ENCODE measurements at places on chromosomes 4 and X.

- DNase-seq = peak; percentile 2
These were observed 54.0 kb upstream of the AMELX start for GRCh38 chrX:11239230-11239629.

DNA sequence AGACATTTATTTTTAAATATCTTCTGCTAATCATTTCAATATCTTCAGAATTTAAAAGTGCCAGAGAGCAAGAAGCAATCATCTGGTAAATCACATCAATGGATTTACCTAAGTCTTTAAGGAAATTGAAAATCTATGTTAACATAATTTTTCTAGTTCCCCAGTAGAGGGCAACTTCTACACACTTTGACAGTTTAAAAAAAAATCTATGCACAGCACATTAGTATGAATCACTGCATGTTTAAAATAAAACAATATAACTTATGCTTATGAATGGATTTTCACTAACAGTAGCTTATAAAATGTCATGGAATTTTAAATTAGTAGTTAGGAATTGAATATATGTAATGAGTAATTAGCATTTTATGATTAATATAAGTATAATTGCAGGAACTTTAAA is 126.5 kb downstream of the REELD1 start:
- no peak for DNase-seq

GRCh38 chrX:19866626-19867410 is 20.6 kb downstream of the SH3KBP1 start:
- no peak for DNase-seq

DNA sequence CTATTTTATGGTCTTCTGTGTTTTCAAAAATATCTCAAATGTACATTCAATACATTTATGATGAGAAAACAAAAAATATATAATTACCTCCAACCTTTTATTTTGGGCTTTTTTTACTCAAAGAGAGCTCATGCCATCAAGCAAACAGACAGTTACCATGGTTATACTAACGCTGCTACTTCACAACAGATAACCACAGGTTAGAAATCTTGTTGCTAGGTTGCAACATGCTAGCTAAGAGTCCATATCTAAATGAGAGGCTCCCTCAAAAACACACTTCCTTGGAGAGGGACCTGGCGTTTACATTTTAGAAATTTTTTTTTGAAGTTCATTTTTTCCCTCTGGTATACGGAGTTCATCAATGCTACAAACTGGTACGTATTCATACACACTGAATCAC is 44.3 kb downstream of the TBC1D9 start:
- no peak for DNase-seq

DNA sequence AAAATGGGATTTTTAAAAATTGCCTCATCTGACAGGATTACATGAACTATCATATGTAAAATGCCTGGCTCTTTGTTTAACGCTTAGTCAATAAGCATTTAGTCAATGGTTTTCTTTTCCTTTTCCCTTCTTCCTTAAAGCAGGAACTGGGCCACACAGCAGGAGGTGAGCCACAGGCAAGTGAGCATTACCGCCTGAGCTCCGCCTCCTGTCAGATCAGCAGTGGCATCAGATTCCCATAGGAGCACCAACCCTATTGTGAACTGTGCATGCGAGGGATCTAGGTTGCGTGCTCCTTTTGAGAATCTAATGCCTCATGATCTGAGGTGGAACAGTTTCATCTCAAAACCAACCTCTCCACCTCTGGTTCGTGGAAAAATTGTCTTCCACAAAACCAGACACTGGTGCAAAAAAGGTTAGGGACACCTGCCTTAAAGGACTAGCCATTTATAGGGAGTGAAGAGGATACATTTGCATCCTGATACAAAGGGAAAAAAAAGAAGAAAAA is 306.1 kb downstream of the FBXW7 start:
- DNase-seq = no peak

DNA sequence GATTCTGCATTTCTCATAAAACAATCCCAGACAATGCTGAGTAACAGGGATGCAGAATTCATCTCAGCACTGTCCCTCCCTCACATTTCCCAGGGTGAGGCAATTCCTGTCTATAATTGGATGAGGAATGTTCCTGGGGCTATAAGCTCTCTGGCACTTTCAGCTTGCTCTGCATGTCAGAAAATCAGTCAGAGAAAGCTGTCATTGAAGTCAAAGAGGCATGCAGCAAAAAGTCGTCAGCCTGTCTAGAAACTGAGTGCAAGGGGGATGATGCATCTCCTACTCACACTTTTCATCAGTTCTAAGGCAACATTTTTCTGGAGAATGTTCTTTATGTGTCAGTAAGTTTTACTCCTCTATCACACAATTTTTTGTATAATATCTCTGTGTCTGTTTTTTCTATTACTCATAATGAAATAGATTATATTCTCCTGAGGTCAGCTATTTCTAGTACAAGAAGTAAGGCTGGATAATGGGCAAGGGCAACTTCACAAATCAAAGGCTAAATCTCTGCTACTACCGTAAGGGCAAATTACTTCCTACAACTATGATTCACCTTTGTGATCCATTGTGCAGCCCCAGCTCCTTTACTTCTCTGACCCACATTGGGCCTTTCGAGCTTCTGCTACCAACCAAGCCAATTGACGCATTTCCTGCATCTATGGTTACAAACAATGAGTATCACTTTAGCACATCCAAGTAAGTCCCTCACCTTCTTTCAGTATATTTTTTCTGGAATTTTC is 56.0 kb downstream of the TASL start:
- peak; percentile 41 for DNase-seq

DNA sequence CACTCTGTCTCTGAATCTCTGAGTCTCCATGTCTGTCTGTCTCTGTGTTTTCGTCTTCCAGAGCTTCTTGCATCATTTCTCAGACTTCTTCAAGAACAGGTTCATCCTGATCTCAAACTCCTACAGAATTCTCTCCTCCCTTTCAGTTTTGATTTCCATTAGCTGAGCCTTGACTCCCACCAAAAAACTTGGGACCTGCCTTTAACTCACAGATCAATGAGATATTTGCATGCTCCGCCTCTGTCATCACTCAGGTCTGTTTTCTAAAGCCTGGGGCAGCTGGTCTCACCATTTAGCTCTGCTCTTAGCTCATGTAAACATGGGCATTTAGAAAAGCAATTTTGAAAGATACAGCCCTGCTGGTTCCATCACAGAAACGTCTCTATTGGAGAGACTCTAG is 8.6 kb downstream of the DAPP1 start:
- DNase-seq = no peak

DNA sequence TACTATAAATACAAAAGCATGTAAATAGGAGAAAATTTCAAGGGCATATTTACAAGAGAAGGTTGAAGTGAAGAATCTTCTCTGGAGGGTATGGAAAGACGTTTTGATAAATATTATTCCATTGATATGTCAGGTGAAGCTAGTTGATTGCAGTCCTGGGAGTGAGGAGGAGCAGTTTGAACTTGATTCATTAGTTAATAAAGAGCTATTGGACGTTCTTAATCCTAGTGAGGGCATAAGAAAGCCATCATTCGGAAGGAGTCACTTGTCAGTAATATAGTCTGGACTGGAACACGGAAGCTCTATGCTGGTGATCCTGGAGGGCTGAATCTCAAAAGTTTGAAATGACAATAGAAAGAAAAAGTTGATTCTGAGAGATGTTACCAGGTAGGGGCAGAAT is 455.1 kb downstream of the PACRGL start:
- DNase-seq = no peak

DNA sequence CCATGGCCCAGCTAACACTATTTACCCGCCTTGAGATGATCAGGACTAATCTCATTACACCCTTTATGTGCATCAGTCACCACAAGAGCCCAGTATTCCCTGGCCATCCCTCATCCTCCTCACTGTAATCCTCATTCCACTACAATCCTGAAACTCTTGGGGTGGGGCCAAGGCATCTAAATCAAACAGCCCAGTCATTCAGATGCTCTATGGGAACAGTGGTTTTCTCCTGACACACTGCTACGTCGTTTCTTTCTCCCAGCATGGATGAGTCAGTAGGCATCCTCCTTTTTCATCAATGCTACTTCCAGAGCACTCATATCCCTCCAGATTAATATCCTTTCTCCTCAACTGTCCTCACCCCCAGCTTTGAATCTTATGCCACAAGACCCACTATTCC is 5.6 kb downstream of the SDAD1 start:
- DNase-seq = peak; percentile 60

GRCh38 chr4:149211876-149212275 is 603.8 kb downstream of the IQCM start:
- peak; percentile 69 for DNase-seq

GRCh38 chrX:149877636-149878035 is 3.3 kb upstream of the MAGEA8 start:
- DNase-seq = no peak

DNA sequence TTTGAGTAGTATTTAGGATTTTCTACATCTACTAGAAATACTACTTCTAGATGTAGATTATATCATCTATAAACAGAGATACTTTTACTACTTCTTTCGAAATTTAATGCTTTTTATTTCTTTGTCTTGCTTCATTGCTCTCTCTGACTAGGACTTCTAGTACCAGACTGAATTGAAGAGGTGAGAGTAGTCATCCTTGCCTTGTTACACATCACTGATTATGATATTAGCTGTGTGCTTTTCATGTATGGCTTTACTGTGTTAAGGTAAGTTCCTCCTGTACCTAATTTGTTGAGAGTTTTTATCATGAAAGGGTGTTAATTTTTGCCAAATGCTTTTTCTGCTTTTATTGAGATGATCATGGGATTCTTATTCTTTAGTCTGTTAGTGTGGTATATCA is 19.6 kb upstream of the IL2 start:
- no peak for DNase-seq
